ENCODE measurements at places on chromosomes 11 and 22. TPM values are rescaled to one million over a fixed set of nuclear protein-coding genes. Genes with fewer than 3 reads are reported as not detected.
A peak's percentile ranks its signal among the peaks of the same experiment; 100 is the strongest.

- no peak for DNase-seq
- H3K27ac ChIP-seq, result no peak overlapping the region
- H3K4me3 ChIP-seq, result no peak overlapping the region
- no peaks in the 10 kb centered on the region for H3K36me3 ChIP-seq
- H3K4me1 ChIP-seq, result peaks cover 4% of the 10 kb centered on the region
- no peaks in the 10 kb centered on the region for H3K27me3 ChIP-seq
Measured at GRCh38 chr11:62435846-62436660, 17.2 kb downstream of the SCGB1A1 start.

- H3K27ac ChIP-seq, result no peak overlapping the region
- no peaks in the 10 kb centered on the region for H3K27me3 ChIP-seq
- peaks cover 35% of the 10 kb centered on the region for H3K4me1 ChIP-seq
- peak overlapping the region; percentile 15 for H3K4me3 ChIP-seq
- peak; percentile 78 for DNase-seq
Measured at GRCh38 chr11:119144825-119145486, 3.9 kb upstream of the ABCG4 start.

GRCh38 chr11:64085906-64086257, 50.2 kb downstream of the FLRT1 start:
- no peak for DNase-seq
- no peak overlapping the region for H3K27ac ChIP-seq
- H3K36me3 ChIP-seq, result no peaks in the 10 kb centered on the region
- no peak overlapping the region for H3K4me3 ChIP-seq
- H3K4me1 ChIP-seq, result no peaks in the 10 kb centered on the region

- peak overlapping the region; percentile 99 for H3K27ac ChIP-seq
- no peaks in the 10 kb centered on the region for H3K36me3 ChIP-seq
- H3K4me3 ChIP-seq, result peak overlapping the region; percentile 68
- peaks cover 91% of the 10 kb centered on the region for H3K4me1 ChIP-seq
- no peaks in the 10 kb centered on the region for H3K27me3 ChIP-seq
- DNase-seq, result no peak
Measured at GRCh38 chr11:65560555-65561418, 2.6 kb upstream of the LTBP3 start.

- H3K36me3 ChIP-seq, result no peaks in the 10 kb centered on the region
- no peak for DNase-seq
- no peak overlapping the region for H3K4me3 ChIP-seq
Measured at GRCh38 chr11:20368438-20368837, 4.9 kb downstream of the HTATIP2 start.

DNA sequence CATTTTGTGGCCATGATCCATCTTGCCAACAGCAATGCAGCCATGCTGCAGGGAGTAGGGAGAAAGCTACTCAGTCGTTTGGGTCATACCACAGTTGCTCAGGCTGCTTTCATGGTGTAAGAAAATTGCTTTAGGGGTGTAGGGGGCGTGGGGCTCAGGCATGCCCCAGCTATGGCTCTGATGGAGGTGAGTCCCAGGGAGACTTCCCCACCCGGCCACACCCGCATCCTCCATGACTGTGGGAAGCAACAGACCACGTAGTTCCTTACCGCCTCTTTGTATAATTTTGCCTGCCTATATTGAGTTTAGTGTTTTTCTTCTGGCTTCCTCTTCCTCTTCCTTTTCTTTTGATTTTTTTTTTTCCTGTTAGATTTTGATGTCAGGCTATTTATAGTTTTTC, 58.8 kb downstream of the SPECC1L start:
- H3K4me3 ChIP-seq, result no peak overlapping the region
- H3K4me1 ChIP-seq, result peaks cover 20% of the 10 kb centered on the region
- no peaks in the 10 kb centered on the region for H3K27me3 ChIP-seq

OR8A1 gene
- total RNA-seq, result not detected

- no peaks in the 10 kb centered on the region for H3K4me1 ChIP-seq
- no peak overlapping the region for H3K27ac ChIP-seq
- H3K27me3 ChIP-seq, result no peaks in the 10 kb centered on the region
- H3K36me3 ChIP-seq, result peaks cover 7% of the 10 kb centered on the region
Measured at GRCh38 chr22:35752863-35753189, 35.2 kb downstream of the APOL5 start.

- H3K4me3 ChIP-seq, result peak overlapping the region; percentile 8
- H3K36me3 ChIP-seq, result no peaks in the 10 kb centered on the region
- H3K4me1 ChIP-seq, result peaks cover 18% of the 10 kb centered on the region
- peaks cover 9% of the 10 kb centered on the region for H3K27me3 ChIP-seq
- DNase-seq, result no peak
Measured at GRCh38 chr11:95231881-95232605, 1.0 kb upstream of the SESN3 start.

C1QTNF4 gene
- total RNA-seq, result 0.34 TPM

GRCh38 chr22:28925916-28926315, 42.5 kb downstream of the ZNRF3 start:
- H3K4me1 ChIP-seq, result peaks cover 78% of the 10 kb centered on the region
- H3K36me3 ChIP-seq, result no peaks in the 10 kb centered on the region
- H3K4me3 ChIP-seq, result no peak overlapping the region
- no peak for DNase-seq

DNA sequence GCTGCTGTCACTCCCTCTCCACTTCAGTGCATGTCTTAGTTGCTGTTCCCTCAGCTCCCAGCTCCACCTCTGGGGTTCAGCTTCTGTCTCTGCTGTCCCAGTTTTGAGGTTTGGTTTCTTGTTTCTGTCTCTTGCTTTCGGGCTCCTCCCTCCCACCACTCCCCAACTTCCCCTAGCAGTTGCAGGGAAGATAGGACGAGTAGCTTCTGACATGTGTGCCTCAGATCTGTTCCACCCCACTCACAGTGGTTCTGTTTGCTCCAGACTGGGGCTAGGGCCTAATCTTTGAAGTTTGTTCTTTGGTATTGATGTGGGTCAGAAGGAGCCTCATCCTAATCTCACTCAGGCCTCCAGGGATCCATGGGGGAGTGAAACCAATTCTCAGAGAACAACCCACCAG, 2.6 kb upstream of the RRM1 start:
- no peaks in the 10 kb centered on the region for H3K36me3 ChIP-seq
- H3K27ac ChIP-seq, result no peak overlapping the region
- DNase-seq, result no peak
- H3K4me3 ChIP-seq, result no peak overlapping the region
- no peaks in the 10 kb centered on the region for H3K27me3 ChIP-seq

GRCh38 chr11:96875712-96876111, 485.9 kb downstream of the JRKL start:
- no peaks in the 10 kb centered on the region for H3K27me3 ChIP-seq
- H3K27ac ChIP-seq, result no peak overlapping the region
- H3K4me1 ChIP-seq, result no peaks in the 10 kb centered on the region
- no peak for DNase-seq

CACNA1I gene
- 0.15 TPM for total RNA-seq

ME3 gene
- total RNA-seq, result 0.30 TPM

PANX2 gene
- 8.0 TPM for total RNA-seq

GRCh38 chr11:74019860-74020259, 11.0 kb upstream of the UCP3 start:
- no peaks in the 10 kb centered on the region for H3K36me3 ChIP-seq
- H3K4me1 ChIP-seq, result no peaks in the 10 kb centered on the region
- no peak for DNase-seq

NUMA1 gene
- total RNA-seq, result 133 TPM

DNA sequence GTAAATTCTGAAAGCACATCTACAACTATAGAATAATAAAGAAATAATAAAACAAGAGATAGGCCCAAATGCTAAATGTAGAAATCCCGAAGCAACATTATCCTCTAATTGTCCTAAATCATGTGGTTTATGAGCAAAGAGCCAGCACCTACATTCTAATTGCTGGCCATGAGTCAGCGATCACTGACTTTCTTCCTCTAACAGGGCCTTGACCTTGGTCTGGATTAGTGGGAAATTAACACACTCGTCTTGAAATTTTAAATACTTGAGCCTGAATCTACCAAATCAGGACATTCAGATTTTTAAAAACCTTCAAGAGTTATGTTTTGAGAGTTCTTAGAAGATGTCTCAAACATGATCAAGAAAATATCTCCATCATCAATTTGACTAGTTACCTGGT, 727.6 kb downstream of the METTL15 start:
- H3K27ac ChIP-seq, result no peak overlapping the region
